ENCODE measurements at places on chromosomes 16 and 17.

- no peak overlapping the region for H3K27ac ChIP-seq
- peaks cover 84% of the 10 kb centered on the region for H3K4me1 ChIP-seq
- H3K27me3 ChIP-seq = no peaks in the 10 kb centered on the region
- H3K4me3 ChIP-seq = no peak overlapping the region
- no peak for DNase-seq
Measured at GRCh38 chr16:3797473-3797872, 80.1 kb upstream of the TRAP1 start.

DNA sequence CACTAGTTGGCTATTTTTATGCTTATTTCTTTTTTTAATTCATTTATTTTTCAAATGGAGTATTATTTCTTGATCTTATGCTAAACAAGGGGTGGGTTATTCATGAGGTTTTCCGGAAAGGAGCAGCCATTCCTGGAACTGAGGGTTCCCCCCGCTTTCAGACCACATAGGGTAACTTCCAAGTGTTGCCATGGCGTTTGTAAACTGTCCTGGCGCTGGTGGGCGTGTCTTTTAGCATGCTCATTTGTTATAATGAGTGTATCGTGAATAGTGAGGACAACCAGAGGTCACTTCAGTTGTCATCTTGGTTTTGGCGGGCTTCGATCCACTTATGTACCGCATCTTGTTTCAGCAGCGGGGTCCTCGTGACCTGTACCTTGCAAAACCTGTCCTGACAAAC, 29.6 kb upstream of the ASGR2 start:
- H3K27ac ChIP-seq = no peak overlapping the region
- DNase-seq = no peak

DNA sequence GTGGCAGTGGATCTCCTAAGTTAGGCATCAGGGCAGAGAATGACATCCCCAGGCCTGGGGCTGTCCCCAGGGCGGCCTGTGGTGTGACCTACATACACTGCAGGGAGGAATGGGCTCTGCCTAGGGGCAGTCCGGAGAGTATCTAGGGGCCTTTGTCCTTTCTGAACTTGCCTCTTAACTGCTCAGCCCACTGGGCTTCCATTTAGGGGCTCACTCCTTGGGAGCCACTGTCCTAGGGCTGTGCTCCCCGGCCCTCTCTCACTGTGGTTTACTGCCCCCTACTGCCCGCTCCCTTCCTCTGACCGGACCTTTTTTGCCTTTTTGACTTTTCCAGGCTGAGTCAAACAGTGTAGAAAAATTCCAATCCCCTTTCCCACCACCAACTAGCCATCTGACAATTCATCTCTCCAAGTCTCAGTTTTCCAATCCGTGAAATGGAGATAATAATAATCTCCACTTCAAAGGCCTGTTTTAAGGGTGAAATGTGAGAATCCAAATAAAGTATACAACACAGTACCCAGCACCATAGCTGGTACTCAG, 66.8 kb downstream of the DNAH3 start:
- H3K4me3 ChIP-seq = no peak overlapping the region
- H3K27ac ChIP-seq = no peak overlapping the region
- H3K4me1 ChIP-seq = no peaks in the 10 kb centered on the region
- no peaks in the 10 kb centered on the region for H3K27me3 ChIP-seq
- no peak for DNase-seq
- H3K36me3 ChIP-seq = no peaks in the 10 kb centered on the region

DNA sequence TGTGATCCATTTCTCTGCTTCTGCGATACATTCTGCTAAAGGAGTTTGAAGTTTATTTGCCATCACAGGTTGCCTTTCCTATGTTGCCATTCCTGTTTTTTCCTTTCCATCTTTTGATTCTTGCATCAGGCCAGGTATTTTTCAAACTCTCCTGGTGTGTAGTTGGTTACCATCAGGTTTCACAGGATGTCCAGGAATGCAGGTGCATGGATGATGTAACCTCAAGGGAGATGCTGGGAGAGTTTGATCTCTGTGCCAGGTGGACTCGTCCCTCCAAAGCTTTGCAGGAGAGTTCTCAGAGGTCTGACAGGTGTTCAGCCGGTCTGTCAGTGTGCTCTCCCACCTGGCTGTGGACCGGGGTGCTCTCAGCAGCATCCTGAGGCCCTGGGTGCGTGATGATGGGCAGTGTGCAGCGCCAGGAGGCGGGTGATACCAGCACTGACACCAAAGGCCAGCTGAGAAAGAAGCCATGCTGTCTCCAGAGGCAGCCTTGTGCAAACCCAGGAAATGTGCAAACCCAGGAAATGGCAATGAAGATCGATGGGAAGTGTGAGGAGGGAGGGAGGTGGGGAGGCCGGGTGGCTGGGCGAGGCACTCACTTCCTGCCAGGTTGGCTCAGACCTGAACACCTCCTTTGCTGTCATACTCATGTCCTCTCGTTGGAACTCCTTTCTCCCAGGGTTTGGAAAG, 1.7 kb downstream of the ATP2C2 start:
- H3K27ac ChIP-seq = no peak overlapping the region
- DNase-seq = no peak
- H3K36me3 ChIP-seq = no peaks in the 10 kb centered on the region
- H3K27me3 ChIP-seq = no peaks in the 10 kb centered on the region
- H3K4me1 ChIP-seq = peaks cover 8% of the 10 kb centered on the region

DNA sequence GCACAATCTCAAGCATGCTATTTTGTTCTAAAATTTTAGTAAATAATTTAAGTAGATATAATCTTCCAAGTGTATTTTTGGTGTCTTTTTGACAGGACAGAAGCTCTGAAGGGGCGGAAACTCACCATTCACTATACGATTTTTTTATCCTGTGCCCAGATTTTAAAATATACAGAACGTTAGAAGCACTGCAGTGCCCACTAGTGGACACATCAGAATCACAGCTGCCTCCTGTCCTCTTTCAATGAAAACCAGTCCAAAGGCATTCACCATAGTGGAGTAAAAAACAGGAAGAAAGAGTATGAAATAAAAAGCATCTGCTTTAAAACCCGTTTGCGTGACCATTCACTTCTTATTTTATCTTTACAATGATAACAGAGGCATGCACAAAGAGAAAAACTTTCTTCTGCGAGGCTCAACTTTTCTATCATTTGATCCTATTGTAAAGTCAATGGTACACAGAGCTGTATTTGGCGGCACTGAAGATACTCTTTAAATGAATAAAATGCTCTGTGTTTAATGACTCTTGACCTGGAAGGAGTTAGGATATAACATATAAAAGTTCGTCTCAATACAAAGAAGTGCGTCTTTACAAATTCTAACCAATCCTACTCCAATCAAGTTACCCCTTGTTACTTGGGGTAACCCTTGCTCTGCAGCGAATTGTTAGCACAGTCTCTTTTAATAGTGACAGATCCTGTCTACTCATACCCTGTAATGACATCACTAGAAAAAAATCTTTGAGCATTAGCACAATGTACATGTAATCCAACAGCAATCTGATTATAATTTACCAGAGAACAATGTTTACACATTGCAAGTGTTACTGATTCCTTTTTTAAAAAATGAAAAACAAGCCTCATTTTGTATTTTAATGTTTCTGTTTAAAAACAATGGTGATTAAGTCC, 339.8 kb upstream of the PSMD7 start:
- peaks cover 2% of the 10 kb centered on the region for H3K4me1 ChIP-seq
- H3K36me3 ChIP-seq = no peaks in the 10 kb centered on the region
- H3K4me3 ChIP-seq = no peak overlapping the region
- no peaks in the 10 kb centered on the region for H3K27me3 ChIP-seq
- DNase-seq = no peak

DNA sequence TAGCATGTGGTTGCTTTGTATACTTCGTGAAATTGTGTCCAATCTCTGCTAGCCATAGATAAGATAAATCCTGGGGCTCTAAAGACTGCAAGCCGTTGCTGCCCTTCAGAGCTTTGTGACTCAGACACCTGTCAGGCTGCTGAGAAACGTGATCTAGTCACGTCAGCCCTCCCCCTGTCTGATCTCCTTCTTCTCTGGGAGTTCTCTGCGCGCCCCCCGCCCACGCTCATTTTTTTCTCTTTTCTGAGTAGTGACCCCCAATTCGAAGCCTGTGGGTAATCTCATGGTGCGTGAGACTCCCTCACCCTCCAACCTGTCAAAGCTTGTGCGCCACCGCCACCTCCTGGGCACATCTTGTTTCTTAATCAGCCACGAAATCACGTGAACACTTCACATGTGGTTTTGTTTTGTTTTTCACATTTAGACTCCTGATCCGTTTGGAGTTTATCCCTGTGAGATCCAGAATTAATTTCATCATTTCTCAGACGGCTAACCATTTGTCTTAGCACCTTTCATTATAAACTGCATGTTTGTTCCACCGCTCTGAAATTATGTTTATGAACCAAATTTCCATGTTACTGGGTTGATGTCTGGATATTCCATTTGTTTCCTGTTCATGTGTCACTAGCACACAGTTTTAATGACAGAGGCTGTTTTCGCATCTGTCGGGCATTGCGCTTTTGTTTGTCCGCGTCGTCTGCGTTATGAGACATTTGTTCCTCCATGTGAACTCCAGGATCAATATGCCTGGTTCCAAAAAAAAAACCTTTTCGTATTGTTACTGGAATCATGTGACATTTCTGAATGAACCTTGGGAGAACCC, 977 bp upstream of the ZNF778 start:
- peak overlapping the region; percentile 93 for H3K27ac ChIP-seq
- peaks cover 35% of the 10 kb centered on the region for H3K4me1 ChIP-seq
- no peak for DNase-seq
- H3K36me3 ChIP-seq = peaks cover 10% of the 10 kb centered on the region
- peak overlapping the region; percentile 71 for H3K4me3 ChIP-seq
- H3K27me3 ChIP-seq = no peaks in the 10 kb centered on the region

- peak overlapping the region; percentile 92 for H3K27ac ChIP-seq
- no peaks in the 10 kb centered on the region for H3K36me3 ChIP-seq
- no peak for DNase-seq
Measured at GRCh38 chr17:42536372-42537155, 523 bp downstream of the NAGLU start.

DNA sequence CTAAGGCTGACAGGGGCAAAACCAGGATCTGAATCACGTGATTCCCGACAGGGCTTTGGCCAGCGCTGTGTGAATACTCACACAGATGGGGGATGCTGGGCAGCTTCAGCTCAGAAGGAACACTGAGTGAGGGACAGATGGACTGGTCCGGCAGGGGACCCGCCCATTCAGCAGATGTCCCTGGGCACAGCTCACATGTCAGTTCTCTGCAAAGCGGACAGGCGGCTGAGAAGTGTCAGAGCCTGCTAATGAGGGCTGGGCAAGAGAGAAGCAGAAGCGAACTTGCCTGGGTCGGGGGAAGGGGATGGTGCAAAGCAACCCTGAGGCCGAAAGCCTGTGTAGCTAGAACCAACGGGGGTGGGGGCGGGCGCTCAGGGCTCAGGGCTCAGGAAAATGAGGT, 11.9 kb upstream of the GLIS2 start:
- no peak overlapping the region for H3K4me3 ChIP-seq
- peaks cover 11% of the 10 kb centered on the region for H3K4me1 ChIP-seq
- H3K36me3 ChIP-seq = no peaks in the 10 kb centered on the region
- DNase-seq = no peak
- H3K27ac ChIP-seq = no peak overlapping the region

- peaks cover 15% of the 10 kb centered on the region for H3K4me1 ChIP-seq
- no peak overlapping the region for H3K27ac ChIP-seq
- H3K36me3 ChIP-seq = no peaks in the 10 kb centered on the region
Measured at GRCh38 chr17:80663781-80664206, 119.2 kb downstream of the RPTOR start.

GRCh38 chr17:56652628-56653027, 59.1 kb downstream of the NOG start:
- no peaks in the 10 kb centered on the region for H3K36me3 ChIP-seq
- H3K4me3 ChIP-seq = no peak overlapping the region
- peaks cover 6% of the 10 kb centered on the region for H3K4me1 ChIP-seq
- no peak for DNase-seq
- no peak overlapping the region for H3K27ac ChIP-seq

GRCh38 chr16:73846356-73846755, 450.3 kb upstream of the PSMD7 start:
- H3K4me1 ChIP-seq = no peaks in the 10 kb centered on the region
- H3K4me3 ChIP-seq = no peak overlapping the region
- H3K27me3 ChIP-seq = no peaks in the 10 kb centered on the region
- H3K27ac ChIP-seq = no peak overlapping the region
- no peaks in the 10 kb centered on the region for H3K36me3 ChIP-seq

- DNase-seq = no peak
- H3K4me3 ChIP-seq = no peak overlapping the region
- no peaks in the 10 kb centered on the region for H3K4me1 ChIP-seq
- H3K27ac ChIP-seq = no peak overlapping the region
- H3K36me3 ChIP-seq = no peaks in the 10 kb centered on the region
Measured at GRCh38 chr16:55275167-55275566, 48.8 kb upstream of the IRX6 start.

GRCh38 chr17:9810100-9810949, 11.6 kb downstream of the GSG1L2 start:
- no peaks in the 10 kb centered on the region for H3K36me3 ChIP-seq
- no peak for DNase-seq
- no peaks in the 10 kb centered on the region for H3K4me1 ChIP-seq
- no peak overlapping the region for H3K4me3 ChIP-seq
- H3K27me3 ChIP-seq = no peaks in the 10 kb centered on the region

DNA sequence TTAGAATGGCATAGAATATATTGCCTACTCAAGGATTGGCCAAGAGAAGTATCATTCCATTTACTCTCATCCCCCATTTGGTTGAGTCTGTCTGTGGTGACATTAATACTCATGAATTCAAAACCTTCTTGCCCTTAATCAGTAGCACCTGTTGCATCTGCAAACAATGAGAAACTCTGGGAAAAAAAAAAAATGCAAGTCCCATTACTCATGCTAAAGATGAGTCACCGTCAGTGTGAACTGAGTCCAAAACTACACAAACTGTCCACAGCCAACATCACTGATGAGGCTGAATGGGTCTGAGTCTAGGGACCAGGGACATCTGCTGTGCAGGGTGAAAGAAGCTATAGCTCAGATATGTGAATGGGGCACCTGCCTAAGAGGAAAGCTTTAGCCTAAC, 96.9 kb upstream of the ADAMTS18 start:
- no peak overlapping the region for H3K27ac ChIP-seq
- no peak overlapping the region for H3K4me3 ChIP-seq
- DNase-seq = no peak
- no peaks in the 10 kb centered on the region for H3K4me1 ChIP-seq
- H3K27me3 ChIP-seq = no peaks in the 10 kb centered on the region

GRCh38 chr16:24130494-24131085, 125.5 kb upstream of the CACNG3 start:
- no peaks in the 10 kb centered on the region for H3K36me3 ChIP-seq
- no peaks in the 10 kb centered on the region for H3K27me3 ChIP-seq
- no peak overlapping the region for H3K4me3 ChIP-seq
- no peaks in the 10 kb centered on the region for H3K4me1 ChIP-seq

DNA sequence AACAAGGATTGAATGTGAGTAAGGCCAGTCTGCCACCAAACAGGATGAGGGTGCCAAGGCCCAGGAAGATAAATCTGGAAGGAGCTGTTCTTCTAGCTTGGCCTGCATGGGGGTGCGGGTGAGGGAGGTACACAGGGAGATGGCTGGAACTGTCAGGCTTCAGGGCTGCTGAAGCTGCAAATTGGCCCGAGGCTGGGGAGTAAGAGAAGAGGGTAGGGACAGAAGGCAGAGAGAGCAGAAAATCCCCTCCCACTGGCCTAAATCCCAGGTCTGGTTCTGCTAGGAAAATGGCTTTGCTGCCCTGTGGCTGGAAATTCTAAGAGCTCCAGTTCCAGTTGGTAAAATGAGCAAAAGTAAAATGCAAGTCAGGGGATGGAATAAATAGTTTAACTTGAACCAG, 87.9 kb downstream of the CCDC182 start:
- no peak overlapping the region for H3K27ac ChIP-seq
- peaks cover under 1% of the 10 kb centered on the region for H3K4me1 ChIP-seq
- no peak overlapping the region for H3K4me3 ChIP-seq
